ENCODE measurements at places on chromosomes 11 and 22.

DNA sequence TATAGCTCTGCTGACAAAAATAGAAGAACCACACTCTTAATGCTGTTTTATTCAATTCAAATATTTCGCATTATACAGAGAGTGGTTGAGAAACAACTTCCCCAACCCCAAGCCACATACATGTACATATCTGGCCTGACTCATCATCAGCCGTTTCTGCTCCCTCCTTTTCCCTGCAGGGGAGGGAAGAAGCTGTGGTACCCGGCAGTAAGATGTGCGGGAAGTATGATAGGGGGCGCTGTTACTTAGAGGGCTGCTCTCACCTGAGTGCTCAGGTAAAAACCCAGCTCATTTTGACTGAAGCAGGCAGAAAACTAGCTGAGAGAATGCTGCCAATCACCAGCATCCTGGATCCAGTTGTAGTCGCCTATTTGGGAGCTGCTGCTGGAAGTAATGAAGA, 85.5 kb downstream of the NELL1 start:
- no peak for DNase-seq

- DNase-seq = no peak
Measured at GRCh38 chr11:73907191-73907590, 30.4 kb downstream of the PAAF1 start.

DNA sequence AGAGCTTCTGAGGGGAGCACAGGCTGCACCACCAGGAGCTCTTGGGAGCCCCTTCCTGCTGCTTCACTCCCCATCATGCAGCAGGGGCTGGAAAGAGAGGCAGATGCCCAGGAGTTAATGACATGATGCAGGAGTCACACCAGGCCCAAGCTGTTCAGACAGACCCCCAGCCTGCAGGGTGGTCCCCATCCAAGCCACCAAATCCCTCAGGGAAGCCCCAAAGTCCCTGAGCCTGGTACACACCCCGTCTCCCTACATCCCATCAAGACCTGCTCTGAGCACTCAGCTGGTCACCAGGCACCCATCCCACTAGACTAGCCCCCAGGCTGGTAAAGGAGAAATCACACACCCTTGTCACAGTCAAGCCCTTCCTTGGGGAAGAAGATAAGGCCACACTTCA, 11.3 kb downstream of the CYB561A3 start:
- no peak for DNase-seq

DNA sequence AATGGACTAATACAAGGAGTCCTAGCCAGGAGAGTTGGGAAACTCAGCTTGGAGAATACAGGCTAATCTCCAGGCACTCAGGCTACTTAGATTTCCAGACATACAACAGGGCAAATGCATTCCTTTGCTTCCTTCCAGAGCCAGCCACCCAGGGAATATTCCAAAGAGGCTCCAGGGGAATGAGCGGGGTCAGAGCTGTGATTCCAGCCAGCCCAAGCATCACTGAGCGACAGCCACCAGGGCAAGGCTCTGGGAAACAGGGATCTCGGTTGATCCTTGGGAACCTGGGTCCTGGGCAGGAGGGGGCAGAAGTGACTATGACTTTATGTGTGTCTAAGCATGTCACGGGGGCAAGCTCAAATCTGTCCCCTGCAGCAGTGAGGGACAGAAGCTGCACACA, 112.3 kb upstream of the LMO1 start:
- DNase-seq = no peak

- DNase-seq = no peak
Measured at GRCh38 chr22:38802671-38803121, 8.8 kb upstream of the DNAL4 start.

GRCh38 chr11:64762277-64762673, 2.5 kb upstream of the PYGM start:
- DNase-seq = no peak

- DNase-seq = peak; percentile 64
Measured at GRCh38 chr22:46044621-46045458, 67.9 kb upstream of the WNT7B start.

DNA sequence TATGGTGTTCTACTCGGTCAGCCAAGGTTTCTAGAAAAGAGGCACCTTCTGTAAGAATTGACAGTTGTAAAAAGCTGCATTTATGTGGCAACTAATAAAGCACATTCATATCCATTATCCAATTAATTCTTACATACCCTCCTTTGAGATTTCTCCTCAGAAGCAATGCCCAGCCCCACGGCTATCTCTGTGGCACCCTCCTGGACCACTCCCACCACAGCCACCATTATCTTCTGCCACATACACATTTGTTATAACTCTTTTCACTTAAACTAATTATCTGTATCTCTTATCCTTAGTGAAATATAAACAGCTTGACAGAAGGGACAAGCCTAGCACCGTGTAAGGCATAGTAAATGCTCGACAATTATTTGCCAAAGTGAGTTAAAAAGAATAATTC, 48.5 kb downstream of the PAK1 start:
- DNase-seq = no peak

DNA sequence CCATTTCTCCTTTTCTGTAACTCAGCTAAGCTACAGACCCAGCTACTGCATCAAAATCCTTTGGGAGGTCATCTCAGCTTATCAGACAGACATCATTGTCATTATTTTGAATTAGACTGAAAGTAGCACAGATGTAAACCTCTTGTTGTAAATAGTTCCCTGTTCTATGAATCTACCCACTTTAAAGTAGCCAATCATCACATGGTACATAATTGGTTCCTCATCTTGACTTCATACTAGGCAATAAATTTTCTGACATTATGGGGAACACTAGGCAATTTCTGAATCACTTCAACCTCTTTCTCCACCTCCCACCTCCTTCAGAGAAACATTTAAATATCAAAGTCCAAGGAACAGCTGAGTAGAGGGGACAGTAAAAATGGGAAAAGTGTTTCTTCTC, 47.9 kb downstream of the MPPED2 start:
- DNase-seq = no peak

GRCh38 chr22:38317995-38318715, 922 bp upstream of the CSNK1E start:
- no peak for DNase-seq

DNA sequence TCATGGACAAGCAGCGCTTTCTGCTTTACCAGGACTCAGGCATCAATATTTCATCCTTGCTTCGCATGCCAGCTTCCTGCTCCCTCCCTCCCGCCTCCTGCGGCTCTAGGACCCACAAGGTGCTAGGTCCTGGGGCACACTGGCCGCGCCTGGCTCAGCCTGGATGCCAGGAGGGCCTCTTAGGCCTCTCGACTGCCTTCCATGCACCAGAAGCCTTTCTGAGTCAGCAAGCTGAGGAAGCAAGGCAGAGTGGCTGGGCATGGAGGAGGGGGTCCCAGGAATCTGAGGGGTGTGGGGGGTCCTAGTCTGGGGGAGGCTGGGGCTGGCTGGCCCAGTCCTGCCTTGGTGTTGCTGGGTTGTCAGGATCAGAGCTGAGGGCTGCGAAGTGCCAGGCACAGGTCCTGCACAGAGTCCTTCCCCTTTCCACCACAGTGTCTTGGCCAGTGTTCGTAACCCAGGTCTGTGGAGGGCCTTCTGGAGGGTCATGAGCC, 61.0 kb upstream of the THY1 start:
- DNase-seq = peak; percentile 32
